ENCODE measurements at places on chromosomes 16 and 17.

- no peak for DNase-seq
These were observed 226.5 kb upstream of the MPHOSPH6 start for GRCh38 chr16:82396509-82396908.

- DNase-seq = no peak
These were observed 26.3 kb downstream of the MARCHF10 start for GRCh38 chr17:62781831-62782251.

DNA sequence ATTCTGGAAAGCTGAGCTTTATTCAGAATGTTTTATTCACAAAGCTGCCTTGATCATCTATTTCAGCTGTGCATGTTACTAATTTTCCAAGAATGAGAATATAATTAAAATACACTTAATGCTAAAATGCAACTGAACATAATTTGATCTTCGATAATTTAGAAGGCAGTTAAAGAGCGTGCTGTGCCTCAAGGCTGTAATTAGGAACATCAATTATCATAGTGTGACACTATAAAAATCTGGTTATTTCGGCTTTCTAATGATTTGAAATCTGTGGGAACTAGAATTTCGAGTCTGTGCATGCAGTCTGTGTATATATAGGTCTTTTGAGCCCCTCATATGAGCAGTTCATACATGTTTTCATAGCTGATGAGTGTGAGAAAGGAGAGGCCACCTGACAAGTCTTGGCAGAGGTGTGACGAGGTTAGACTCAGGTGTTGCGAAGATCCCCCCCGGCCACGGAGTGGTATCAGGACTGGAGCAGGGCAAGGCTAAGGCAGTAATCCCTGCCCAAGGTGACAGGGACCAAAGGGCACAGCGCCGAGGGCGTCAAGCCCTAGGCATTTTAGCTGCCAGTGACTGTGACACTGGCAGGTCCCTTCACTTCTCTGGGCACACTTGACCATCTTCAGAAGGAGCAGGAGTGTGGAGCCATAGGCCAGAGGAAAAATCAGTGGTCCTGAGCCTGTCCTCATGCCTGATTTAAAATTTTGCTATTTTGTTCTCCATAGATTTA lies 328.5 kb downstream of the SNX29 start:
- no peak for DNase-seq

GRCh38 chr16:89070590-89070989 lies 23.1 kb upstream of the ACSF3 start:
- no peak for DNase-seq

GRCh38 chr16:30407102-30407803 lies at the start of gene ZNF771:
TSS of gene ZNF771 (plus strand) at chr16:30407606. CDS start at chr16:30408054, 448 bp downstream.
- peak; percentile 51 for DNase-seq

DNA sequence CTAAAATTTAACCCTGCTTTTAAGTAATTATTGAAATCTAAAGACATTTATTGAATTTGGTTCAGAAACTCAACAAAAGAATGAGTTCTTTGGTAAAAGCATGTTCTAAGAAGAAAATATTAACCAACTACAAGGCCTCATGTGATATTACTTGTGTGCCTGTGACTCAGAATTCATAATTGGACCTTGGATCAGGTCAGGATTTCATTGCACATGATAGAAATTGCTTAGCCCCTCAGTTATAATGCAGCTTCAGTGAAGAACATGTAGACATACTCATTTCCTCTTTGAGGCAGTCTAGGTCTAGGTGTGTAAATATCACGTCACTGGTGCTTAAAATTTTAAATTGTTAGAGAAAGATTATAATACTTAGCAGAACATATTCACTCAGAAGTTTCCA lies 410.0 kb upstream of the SOX9 start:
- no peak for DNase-seq

- DNase-seq = no peak
These were observed 11.6 kb downstream of the COTL1 start for GRCh38 chr16:84606081-84606875.

- no peak for DNase-seq
These were observed 334.3 kb upstream of the TBX2 start for GRCh38 chr17:61065263-61065773.

GRCh38 chr17:57930239-57930638 lies 25.0 kb downstream of the CUEDC1 start:
- DNase-seq = no peak

DNA sequence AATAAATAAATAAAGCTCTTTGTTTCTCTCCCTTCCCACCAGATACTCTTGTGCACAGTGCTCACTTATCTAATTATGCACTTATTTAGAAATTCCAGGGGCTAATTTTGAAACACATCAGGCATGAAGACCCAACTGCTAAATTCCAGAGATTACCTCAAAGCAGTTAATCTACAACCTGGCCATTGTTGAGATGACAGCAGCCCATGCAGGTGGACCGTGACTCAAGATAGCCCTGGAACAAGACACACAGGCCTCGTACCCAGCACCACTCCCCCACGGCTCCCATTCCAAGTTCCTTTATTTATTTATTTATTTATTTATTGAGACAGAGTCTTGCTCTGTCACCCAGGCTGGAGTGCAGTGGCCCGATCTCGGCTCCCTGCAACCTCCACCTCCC lies 60.1 kb upstream of the NPEPPS start:
- DNase-seq = no peak

DNA sequence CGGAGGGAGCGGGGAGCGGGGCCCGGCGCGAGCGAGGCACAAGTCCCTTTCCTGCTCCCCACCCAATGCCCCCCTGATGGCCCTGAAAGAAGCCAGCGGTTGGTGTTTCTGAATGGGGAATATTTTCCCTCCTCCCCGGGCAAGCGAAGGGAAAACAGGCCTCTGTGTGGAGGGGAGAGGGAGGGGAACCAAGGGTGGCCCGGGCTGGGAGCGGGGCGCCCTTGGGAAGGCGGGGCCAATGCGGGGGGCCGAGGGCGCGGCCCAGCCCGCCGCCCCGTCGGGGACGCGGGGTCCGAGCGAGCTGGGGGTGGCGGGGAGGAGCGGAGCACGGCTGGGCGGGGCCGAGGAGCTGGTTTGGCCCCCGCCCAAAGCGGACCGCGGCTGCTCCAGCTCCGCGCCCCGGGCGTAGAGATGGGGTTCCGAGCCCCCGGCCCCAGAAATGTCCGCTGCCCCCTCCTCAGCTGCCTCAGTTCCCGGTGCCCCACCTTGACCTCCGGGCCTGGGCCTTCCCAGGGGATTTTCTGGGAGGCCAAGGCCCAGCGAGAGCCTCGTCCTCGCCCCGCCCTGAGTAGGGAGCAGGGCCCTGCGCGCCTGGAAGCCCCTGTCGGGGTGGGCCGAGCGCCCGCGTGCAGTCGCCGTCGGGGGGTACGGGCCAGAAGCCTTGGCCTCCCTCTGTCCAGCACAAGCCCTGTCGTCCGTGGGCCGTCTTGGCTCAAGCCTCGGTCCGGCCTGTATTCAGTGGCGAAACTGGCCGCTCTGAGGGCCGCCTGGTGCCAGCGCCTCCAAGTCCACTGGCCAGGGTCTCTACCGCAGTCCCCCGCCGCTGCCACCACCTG lies 3.9 kb upstream of the HEXIM1 start:
- no peak for DNase-seq

GRCh38 chr17:37239690-37240334 lies 136.0 kb upstream of the C17orf78 start:
- DNase-seq = no peak

GRCh38 chr16:16059895-16060590 lies 110.6 kb downstream of the ABCC1 start:
- DNase-seq = no peak

- no peak for DNase-seq
These were observed 319.5 kb upstream of the SOX9 start for GRCh38 chr17:71801301-71801700.

GRCh38 chr17:74752415-74752814 lies 4.0 kb downstream of the NHERF1 start:
- DNase-seq = no peak

- DNase-seq = no peak
These were observed 21.7 kb downstream of the TRPV2 start for GRCh38 chr17:16437083-16437482.

GRCh38 chr17:44219616-44220212 lies at the start of gene UBTF:
TSS of gene UBTF (minus strand) at chr17:44219675. CDS start at chr17:44218229, 1,446 bp downstream.
- DNase-seq = no peak

DNA sequence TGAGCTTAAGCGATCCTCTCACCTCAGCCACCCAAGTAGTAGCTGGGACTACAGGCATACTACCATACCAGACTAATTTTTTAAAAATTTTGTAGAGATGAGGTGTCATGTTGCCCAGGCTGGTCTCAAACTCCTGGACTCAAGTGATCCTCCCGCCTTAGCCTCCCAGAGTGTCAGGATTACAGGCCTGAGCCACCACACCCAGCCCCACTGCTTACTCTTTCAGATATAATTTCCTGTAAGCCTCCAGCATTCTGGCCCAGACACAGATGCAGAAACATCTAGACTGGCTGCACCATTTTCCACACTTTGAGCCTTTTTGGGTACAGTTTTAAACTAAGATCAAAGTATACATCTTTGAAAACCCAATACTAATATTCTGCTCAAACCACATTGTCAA lies 8.4 kb upstream of the WSB1 start:
- no peak for DNase-seq

GRCh38 chr17:64327201-64327930 lies 63.3 kb downstream of the PECAM1 start:
- no peak for DNase-seq

DNA sequence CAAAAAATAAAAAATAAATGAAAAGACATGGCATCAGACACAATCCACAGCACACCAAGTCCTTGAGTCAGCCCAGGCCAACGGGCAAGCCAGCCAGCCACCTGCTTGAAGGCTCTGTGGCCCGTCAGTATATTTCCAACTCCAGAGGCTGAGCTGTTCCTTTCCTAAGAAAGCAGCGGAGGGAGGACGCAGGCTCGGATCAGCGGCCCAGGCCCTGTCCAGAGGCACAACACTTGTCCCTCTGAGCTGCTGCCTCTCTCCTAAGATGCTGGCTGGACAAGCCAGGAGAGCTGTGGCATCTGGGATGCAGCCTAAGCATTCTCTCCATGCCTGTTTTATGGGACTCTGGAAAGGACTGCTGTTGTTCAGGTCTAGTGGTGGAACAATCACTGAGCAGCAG lies 14.8 kb upstream of the NLRC3 start:
- DNase-seq = no peak

DNA sequence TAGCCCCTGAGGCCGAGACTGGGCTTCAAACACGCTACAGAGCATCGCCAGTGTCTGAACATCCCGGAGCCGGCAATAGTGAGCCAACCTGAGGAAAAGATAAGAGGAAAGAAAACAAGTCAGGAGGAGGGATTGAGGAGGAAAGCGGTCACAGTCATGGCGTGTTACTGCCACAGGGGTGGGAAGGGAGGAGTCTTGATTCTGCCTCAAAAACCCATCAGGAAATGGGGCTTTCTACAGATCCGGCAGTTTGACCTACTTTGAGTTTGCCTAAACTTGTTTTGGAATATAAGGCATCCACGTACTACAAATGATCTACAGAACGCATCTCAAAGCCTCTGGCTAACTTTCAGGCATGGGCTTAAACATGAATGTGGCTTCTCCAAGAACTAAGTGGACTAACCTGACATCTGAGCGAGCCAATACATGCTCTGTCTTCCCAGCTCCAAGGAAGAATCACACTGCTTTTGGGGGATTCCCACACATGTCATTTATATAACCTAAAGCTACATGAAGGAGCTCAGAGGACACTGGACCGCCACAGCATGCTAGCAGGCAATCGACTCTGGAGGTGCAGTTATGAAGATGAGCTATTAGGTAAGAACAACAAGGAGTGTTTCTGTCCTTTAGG lies 96.6 kb downstream of the WDR59 start:
- no peak for DNase-seq

GRCh38 chr16:48395375-48395774 lies 10.2 kb upstream of the SIAH1 start:
- DNase-seq = no peak

- DNase-seq = no peak
These were observed 5.6 kb downstream of the GLIS2 start for GRCh38 chr16:4321286-4322120.

- DNase-seq = no peak
These were observed 625.6 kb downstream of the TMEM114 start for GRCh38 chr16:7964744-7965143.

- no peak for DNase-seq
These were observed 772 bp upstream of the PHAF1 start for GRCh38 chr16:67108931-67109406.

DNA sequence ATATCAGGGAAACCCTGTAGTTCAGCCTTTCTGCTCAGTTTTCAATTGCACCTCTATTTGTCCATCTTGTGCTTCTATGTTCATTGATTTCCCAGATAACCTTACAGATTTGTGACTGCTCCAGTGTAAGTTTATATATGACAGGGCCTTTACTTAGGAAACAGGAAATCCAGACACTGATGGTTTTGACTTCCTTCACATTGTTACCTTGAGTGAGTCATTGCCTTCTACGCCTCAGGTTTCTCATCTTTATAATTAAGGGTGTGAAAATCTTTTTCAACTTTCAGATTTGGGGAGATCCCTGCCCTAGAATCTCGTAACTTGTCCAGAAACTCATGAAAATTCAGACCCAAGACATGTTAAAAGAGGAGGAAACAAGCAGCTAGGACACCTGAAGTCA lies 342.4 kb upstream of the TBX2 start:
- no peak for DNase-seq

DNA sequence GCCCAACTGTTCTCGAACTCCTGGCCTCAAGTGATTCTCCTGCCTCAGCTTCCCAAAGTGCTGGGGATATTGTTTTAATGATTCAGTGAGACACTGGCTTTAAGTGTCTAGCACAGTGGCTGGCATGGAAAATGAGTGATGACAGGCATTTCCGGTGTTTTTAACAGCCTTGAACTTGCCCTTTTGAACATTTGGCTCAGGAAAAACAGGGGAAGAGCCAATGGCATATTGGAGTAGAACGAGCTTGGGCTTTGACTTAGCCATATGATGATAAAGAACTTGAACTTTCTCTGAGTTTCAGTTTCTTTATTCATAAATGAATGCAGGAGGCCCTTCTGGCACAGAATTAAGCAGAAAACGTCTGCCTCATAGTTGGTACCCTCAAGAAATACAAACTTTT lies 145.0 kb upstream of the HS3ST4 start:
- no peak for DNase-seq

DNA sequence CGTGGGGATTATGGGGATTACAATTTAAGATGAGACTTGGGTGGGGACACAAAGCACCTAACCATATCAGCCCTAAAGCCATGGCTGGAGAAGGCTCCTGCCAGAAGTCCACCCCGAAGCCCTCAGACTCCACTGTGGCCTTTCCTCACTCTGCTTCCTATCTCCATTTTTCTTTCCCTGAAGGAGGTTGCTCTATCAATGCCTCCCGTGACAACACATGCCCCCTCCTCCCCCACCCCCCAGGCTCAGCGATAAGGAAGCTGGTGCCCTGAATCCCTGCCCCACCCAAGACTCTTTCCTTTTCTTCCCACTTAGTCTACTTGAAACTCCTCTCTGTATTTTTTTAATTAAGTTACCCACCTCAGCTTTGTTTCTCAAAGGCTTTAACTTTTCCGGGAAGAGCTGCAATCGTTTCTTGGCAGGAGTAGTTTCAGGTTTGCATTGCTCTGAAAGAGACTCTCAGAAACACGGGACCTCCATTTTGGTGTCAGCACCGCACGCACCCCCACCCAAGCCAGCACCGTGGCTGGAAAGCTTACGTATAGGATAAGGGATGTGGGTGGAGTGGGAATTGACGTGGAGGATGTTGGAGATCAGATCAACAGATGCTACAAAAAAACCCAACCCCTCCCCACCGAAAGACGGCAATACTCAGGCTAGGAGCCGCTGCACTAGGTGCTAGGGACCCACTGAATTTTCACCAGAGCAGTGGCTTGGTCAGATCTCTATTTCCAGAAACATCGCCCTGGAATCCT lies 15.2 kb upstream of the CA4 start:
- no peak for DNase-seq
